Activated CD4-positive, alpha-beta memory T cell treated with anti-CD3 and anti-CD28 coated beads for 36 hours (primary cell): ENCODE measurements at places on chromosomes 16 and 17.

DNA sequence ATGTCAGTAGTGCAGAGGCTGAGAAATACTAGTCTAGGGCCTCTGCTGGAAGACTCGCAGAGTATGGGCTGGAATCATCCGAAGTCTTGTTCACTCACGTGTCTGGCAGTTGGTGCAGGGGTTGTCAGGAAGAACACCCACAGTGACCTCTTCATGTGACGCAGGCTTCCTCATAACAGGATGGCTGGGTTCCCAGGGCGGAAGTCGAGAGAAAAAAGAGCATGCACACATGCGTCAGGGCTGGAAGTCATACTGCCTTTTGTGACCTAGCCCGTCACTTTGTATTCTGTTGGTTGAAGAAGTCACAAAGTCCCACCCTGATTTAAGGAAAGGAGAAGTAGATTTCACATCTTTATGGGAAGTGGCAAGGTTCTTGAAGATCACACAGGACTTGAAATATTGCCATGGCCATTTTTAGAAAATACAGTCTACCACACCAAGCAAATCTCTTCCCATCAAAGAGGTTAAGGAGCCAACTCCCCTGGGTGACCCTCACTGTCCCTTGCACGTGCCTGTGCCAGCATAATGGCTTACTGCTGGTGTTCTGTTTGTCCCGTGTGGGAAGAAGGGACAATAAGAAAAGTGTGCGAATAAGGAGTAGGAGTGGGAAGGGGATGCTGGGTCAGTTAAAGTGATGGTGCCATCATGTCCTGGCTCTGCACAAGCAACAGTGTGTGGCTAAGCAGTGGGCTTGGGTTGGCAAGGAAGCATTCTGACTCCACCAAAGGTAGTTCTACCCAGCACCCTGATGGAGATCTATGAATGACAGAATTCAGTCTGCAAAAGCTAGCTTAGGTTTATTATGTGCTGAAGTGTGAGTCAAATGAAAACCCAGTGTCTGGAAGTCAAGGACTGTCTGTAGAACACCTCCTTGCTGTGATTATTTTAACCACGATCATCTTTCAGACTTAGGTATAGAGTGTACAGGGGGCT is 28.1 kb downstream of the HEATR3 start:
- DNase-seq = peak; percentile 26

GRCh38 chr16:19766988-19767387 is 48.9 kb downstream of the IQCK start:
- no peak for DNase-seq

DNA sequence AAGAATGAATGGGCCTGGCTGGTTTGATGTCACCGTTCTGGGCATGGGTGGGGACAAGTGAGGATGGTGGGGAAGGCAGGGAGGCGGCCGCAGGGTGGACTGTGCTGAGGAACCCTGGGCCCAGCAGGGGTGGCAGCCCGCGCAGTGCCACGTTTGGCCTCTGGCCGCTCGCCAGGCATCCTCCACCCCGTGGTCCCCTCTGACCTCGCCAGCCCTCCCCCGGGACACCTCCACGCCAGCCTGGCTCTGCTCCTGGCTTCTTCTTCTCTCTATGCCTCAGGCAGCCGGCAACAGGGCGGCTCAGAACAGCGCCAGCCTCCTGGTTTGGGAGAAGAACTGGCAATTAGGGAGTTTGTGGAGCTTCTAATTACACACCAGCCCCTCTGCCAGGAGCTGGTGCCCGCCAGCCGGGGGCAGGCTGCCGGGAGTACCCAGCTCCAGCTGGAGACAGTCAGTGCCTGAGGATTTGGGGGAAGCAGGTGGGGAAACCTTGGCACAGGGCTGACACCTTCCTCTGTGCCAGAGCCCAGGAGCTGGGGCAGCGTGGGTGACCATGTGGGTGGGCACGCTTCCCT is 6.5 kb upstream of the SERPINF1 start:
- DNase-seq = no peak

GRCh38 chr16:88453217-88453531 is at the start of gene ZFPM1:
Gene ZFPM1 (plus strand): TSS chr16:88453280. CDS start chr16:88453639, 359 bp downstream.
- no peak for DNase-seq

GRCh38 chr17:332023-332422 is 20.6 kb downstream of the RPH3AL start:
- DNase-seq = no peak

DNA sequence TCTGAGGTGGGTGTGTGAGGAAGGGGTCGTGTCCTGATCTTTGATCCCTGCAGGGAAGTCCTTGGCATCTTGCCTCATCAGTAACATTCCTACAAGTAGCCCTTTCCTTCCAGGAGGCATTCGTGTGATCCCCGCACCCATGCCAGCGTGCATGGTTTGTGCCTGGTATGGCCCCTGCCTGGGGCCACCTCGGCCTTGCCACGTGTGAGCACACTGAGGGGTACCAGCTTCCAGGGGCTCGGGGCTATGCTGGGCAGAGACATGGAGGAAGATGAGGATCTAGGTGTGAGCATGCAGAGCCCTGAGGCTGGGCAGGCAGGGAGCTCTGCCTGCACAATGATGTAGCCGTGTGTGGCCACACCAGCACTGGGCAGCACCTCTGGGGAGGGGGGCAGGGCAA is 6.0 kb downstream of the HSD3B7 start:
- DNase-seq = no peak

- no peak for DNase-seq
Observed at GRCh38 chr16:72961115-72961832, 86.7 kb downstream of the ZFHX3 start.

DNA sequence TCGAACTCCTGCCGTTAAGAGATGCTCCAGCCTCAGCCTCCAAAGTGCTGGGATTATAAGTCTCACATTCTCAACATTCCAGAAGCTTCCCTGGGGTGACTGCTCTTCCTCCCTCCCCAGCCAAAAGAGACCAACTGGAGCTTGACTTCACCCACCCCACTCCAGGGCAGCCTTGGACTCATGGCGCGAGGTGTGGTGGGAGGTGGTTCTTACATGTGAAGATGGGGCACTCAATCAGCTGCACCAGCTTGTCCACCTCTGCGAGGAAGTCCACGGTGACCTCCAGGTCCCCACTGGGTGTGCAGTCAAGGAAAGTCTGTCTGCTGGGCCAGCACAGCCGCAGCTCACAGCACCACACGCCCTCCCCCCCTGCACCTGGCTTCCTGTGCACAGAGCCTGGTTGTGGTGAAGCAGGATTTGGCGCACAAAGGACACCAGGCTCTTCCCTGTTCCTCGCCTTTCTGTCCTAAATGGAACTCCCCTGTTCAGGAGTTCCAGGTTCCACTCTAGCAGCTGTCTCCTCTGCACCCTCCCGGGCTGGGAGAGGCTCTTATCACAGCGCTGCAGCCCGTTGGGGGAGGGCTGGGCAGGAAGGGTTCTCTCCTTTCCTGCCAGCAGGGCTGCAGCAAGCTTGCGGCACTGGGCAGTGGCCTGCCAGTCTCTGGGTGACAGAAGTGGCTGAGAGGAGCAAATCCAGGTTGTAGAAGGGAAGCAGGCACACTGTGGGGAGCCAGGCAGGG is 9.6 kb upstream of the MTSS2 start:
- DNase-seq = no peak

- DNase-seq = no peak
Observed at GRCh38 chr16:59385959-59386358, 651.8 kb upstream of the GOT2 start.

- DNase-seq = no peak
Observed at GRCh38 chr16:86403541-86404163, 106.7 kb upstream of the FOXF1 start.

DNA sequence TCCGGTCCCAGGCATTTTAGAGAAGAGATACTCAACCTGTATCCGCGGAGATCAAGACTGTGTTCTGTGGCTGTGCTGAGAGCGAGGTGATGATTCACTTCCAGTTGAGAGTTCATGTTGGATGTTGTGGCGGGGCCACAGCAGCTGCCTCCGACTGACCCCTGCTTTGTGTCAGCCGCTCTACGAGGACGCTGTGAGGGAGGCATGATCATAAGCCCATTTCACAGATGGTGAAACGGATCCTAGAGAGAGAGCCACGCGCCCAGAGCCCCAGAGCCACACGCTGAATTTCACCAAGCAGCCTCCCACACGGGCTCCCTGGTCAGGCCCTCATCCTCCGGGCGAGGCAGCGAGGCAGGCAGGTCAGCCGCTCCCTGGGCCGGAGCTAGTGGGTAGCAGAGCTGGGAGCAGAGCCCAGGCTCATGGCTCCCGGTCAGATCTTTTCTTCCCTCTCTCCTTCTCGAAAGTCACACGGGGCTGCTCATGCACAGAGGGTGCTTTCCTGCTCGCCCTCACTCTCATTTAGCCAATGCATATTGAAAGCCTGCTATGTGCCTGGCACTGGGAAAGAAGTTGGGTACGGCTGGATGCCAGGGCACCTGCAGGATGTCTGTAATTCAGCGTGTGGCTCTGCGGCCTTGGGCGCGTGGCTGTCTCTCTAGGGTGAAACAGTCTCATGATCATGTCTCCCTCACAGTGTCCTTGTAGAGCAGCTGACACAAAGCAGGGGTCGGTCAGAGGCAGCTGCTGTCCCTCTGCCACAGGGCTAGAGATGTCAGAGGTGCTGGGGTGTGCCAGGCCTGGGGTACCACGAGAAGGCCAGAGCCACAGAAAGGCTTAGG is 155.6 kb upstream of the CHMP6 start:
- no peak for DNase-seq

- no peak for DNase-seq
Observed at GRCh38 chr16:86670750-86671234, 92.4 kb downstream of the FOXL1 start.

DNA sequence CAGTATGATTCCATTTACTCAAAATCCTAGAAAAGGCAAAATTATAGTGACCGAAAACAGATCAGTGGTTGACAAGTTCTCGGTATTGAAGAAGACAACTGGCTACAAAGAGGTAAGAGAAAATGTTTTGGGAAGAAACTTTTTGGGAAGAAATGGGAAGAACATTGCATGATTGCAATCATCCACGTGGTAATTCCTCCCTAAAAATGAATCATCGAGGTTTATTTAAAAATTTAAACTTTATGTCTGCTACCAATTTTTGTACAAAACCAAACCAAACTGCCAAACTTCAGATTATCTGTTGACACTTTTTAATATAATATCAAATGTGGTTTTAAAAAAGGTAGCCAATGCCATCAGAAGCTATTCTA is 8.1 kb downstream of the SMURF2 start:
- DNase-seq = no peak

- DNase-seq = no peak
Observed at GRCh38 chr16:2767140-2767731, 9.8 kb downstream of the ELOB start.

GRCh38 chr17:39845052-39845846 is 18.9 kb downstream of the IKZF3 start:
- no peak for DNase-seq
